ENCODE measurements at places on chromosomes 7 and 10.

GRCh38 chr10:35394411-35394851 is 58.1 kb downstream of the CCNY start:
- DNase-seq: no peak

DNA sequence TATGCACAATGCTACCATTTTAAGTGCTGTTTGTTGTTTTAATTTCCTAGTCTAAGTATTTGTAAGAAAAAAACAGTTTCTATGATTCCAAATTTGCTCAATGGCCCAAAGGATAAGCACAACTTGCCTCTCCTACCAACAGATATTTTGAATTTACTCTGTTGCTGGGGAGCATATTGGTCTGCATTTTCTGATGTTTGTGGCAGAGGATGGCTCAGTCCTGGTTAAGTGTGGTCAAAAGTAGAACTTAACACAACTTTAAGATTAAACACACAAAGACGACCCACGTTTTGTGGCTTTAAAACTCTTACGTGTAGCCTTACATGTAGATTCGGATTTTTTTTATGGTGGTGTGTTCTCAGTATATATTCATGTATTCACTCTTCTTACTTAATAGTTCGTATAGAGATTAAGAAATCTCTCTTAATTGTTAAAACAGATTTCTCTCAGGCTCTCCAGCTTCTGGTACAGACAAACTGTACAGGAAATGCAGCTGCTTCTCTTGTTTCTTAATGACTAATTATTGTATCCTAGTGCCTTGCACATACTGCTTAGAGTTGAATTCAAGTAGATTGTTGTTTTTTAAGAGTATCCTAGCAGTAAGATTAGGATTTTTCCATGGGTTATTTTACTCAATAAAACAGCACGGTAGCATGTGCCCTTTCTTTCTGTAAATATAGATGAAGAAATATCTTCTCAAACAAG is 86.2 kb downstream of the GPR85 start:
- no peak for DNase-seq

GRCh38 chr7:157139111-157139809 is 534 bp downstream of the UBE3C start:
- peak; percentile 72 for DNase-seq

- DNase-seq: no peak
Measured at GRCh38 chr10:69624245-69624786, 5.7 kb upstream of the FAM241B start.

GRCh38 chr7:127678947-127679346 is 27.0 kb downstream of the SND1 start:
- no peak for DNase-seq

Measured in CD4-positive, alpha-beta T cell treated with Interleukin-15 for 1 hour (primary cell).